ENCODE measurements at places on chromosomes 2 and 18.

DNA sequence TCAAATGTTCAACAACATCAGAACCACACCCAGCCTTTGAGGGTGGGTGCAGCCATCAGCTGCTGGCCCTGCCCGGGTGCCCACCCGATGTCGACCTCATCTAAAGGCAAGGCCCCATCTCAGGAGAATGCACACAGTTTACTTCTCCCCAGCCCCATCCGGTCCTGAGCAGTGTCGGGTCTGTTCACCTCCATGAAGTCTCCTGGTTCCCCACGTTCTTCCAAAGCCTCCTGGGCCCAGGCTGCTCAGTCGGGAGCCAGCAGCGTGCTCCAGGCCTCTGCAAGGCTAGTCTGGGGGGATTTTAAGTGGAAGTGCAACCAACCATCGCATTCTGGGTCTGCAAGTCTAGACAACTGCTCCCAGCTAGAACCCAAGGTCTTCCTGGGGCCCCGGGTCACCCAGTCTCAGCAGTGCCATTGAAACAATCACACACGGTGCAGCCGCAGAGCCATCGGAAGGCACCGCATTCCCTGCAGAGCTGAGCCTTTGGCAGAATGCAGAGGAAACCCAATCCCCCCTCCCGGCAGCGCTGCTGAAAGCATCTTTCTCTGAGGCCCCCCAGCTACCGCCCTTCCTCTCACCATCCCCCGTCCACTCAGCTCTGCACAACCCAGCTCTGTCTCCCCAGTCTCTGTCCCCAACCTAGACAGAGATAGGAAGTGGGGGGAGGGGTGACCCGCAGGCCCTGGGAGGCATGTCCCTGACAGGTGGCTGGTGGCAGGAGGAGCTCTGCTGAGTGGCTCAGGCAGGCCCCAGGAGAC lies 8.5 kb downstream of the ESPNL start:
- no peak overlapping the region for H3K27ac ChIP-seq
- H3K4me1 ChIP-seq = no peaks in the 10 kb centered on the region
- H3K36me3 ChIP-seq = peaks cover 2% of the 10 kb centered on the region
- no peak for DNase-seq

- no peaks in the 10 kb centered on the region for H3K36me3 ChIP-seq
- no peak overlapping the region for H3K4me3 ChIP-seq
- no peak for DNase-seq
- H3K27ac ChIP-seq = no peak overlapping the region
Measured at GRCh38 chr2:127034051-127034450, 72.9 kb downstream of the BIN1 start.

DNA sequence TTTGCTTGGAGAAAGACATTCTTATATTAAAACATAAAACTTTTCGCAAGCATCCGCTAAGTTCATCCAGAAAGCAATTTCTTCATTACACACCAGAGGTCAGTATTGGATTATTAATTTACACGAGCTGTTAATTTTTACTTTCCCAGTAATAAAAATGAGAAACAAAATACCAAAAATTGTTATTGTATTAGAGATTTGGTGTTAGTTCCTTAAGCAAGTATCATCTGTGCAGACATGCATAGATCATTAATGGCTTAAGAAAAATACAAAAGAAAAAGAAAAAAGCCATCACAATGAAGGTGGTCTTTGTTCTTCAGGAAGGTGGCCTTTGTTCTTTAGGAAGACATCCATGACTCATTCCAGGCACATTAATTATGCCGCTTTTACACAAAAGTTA lies 53.6 kb upstream of the HNMT start:
- no peaks in the 10 kb centered on the region for H3K36me3 ChIP-seq
- H3K27me3 ChIP-seq = no peaks in the 10 kb centered on the region
- DNase-seq = no peak
- no peaks in the 10 kb centered on the region for H3K4me1 ChIP-seq
- H3K4me3 ChIP-seq = no peak overlapping the region

DNA sequence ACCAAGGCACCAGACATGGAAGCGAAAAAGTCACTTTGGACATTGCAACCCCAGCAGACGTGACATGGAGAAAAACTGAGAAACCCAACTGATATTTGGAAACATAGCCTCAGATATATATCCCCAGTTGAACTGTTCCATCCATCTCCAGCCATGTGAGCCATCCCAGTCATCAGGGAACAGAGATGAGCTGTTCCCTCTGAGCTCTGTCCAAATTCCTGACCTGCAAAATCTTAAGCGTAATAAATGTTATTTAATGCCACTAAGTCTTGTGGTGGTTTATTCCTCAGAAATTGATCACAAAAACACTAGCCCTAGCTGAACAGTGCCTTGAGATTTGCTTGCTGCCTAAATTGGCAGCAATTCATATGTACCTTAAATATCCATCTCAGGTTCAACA lies 182.8 kb downstream of the NRP2 start:
- no peak overlapping the region for H3K4me3 ChIP-seq
- no peak overlapping the region for H3K27ac ChIP-seq
- no peaks in the 10 kb centered on the region for H3K36me3 ChIP-seq
- no peak for DNase-seq
- H3K4me1 ChIP-seq = no peaks in the 10 kb centered on the region

DNA sequence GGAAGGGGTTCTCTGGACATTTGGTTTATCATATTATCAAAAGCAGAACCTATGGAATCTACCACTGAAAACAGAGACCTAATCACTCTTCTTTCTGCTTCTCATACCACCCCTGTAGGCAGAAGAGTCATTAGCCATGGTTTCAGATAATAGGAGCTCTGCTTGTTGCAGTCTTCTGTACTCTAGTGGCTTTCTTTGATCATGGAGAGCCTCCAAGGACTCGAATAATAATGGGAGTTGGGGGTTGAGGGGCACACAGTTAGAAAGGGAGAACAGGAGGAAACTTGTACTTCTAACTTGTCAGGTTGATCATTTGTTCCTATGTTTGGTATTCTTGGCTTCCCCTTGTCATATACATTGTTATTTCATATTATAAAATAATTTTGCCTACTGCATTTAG lies 52.3 kb upstream of the VWC2L start:
- H3K4me3 ChIP-seq = no peak overlapping the region
- H3K27me3 ChIP-seq = no peaks in the 10 kb centered on the region
- no peak for DNase-seq
- H3K36me3 ChIP-seq = no peaks in the 10 kb centered on the region
- no peak overlapping the region for H3K27ac ChIP-seq

GRCh38 chr2:157233506-157233905 lies 24.0 kb upstream of the GALNT5 start:
- no peak overlapping the region for H3K27ac ChIP-seq
- H3K27me3 ChIP-seq = peaks cover 27% of the 10 kb centered on the region
- DNase-seq = no peak
- H3K4me1 ChIP-seq = no peaks in the 10 kb centered on the region
- no peaks in the 10 kb centered on the region for H3K36me3 ChIP-seq

- DNase-seq = no peak
- H3K36me3 ChIP-seq = peaks cover 3% of the 10 kb centered on the region
- peaks cover 16% of the 10 kb centered on the region for H3K4me1 ChIP-seq
- no peak overlapping the region for H3K4me3 ChIP-seq
Measured at GRCh38 chr2:20669562-20670314, 2.8 kb downstream of the GDF7 start.

DNA sequence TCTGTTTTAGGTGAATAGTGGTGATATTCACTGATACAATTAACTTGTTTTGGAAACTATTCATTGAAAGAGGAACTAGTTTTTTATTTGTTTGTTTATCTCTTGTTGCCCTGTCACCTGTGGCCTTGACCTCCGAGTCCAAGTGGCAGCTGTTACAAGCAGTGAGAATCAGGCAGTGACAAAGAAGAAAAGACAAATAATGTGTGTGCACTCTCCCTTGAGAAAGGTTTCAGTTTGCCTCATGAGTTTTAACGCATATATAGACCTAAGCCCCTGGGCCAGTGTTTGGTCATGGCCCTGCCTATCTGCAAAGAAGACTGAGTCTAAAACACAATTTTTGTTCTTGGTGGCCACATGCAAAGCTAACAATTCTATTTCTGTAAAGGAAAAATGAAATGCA lies 15.3 kb downstream of the KYNU start:
- peaks cover 2% of the 10 kb centered on the region for H3K27me3 ChIP-seq
- DNase-seq = no peak
- H3K36me3 ChIP-seq = no peaks in the 10 kb centered on the region
- no peaks in the 10 kb centered on the region for H3K4me1 ChIP-seq

DNA sequence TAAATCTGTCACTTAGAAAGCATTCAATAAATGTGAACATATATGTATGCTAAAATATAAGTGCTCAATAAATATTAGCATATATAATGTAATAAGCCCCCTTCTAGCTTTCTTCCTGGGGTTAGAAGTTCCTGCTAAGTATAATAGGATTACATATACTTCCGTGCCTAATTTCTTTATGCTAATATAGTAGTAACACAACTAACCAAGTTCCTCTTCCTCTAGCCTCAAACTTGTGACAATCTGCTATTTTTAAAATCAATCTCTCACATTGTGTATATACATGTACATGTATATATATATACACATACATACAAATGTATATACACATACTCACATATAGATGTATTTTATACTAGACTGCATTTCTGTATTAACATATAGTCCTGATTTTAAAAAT lies 32.2 kb downstream of the TLK1 start:
- peaks cover 55% of the 10 kb centered on the region for H3K4me1 ChIP-seq
- H3K27me3 ChIP-seq = no peaks in the 10 kb centered on the region
- no peak for DNase-seq
- no peak overlapping the region for H3K4me3 ChIP-seq
- H3K36me3 ChIP-seq = peaks cover 2% of the 10 kb centered on the region

DNA sequence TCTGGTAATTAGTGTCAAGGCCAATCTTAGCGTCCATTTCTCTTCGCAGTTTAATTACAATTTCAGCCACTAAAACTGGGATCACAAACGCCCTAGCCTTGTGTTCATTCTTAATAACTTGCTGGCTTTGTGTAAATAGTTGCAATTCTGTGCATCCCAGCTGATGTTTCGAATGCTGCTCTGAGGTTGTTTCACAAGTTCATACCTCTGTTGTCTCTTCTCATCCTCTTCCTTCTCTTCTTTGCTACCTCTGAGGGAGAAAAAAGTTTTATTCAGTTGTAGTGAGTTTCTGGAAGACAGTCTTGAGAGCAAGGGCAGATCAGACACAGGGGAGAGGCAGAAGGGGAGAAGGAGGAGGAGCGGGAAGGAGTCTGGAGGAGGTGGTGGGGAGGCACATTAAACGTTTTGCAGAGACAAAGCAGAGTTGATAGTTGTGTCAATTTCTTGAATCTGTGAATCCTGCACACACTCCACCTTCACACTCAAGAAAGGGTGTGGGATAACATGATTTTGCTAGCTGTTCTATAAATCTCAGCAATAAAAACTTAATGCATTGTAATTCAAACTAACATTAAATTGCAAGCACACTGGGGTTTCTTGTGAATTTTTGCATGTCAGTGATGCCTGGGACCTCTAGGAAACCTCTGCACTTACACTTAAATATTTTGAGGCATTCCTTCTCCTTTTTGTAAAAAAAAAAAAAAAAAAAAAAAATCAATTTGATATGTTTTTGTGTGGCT lies 6.8 kb downstream of the MEIS1 start:
- H3K4me3 ChIP-seq = no peak overlapping the region
- H3K27me3 ChIP-seq = peaks cover 56% of the 10 kb centered on the region
- no peak overlapping the region for H3K27ac ChIP-seq
- DNase-seq = no peak

DNA sequence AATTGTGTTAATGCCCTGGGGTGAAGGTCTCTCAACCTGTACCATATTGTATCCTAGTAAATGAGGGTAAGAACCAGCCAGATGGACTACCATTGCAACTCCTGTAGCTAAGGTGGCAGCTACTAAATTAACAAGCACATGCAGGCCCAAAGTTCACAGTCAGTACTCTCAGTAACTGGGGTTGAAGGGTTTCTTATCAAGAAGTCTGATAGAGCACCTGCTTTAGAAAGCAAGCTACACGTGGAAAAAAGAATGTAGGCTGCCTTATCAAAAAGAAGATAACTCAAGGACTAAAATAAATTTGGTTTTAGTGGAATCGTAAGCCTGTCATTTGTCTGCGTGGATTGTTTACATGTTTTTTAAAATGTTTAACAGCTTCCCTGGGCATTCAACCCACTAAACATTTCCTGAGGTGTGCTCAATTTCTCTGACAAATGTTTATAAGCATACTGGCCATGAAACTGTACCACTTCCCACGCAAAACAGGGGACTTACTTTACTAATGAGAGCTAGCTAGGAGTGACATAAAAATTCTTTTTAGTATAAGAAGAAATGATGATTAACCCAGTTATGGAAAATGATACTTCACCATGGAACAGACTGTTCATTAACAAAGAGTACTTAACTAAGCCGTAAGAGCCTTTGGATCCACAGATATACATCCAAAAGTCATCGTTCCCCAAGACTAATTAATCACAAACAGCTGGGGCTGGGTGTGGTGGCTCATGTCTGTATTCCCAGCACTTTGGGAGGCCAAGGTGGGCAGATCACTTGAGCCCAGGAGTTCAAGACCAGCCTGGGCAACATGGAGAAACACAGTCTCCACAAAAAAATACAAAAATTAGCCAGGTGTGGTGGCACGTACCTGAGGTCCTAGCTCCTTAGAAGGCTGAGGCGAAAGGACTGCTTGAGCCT lies 36.5 kb downstream of the LPIN2 start:
- H3K4me1 ChIP-seq = peaks cover 79% of the 10 kb centered on the region
- H3K4me3 ChIP-seq = peak overlapping the region; percentile 70
- H3K36me3 ChIP-seq = peaks cover 21% of the 10 kb centered on the region
- peak overlapping the region; percentile 88 for H3K27ac ChIP-seq
- H3K27me3 ChIP-seq = no peaks in the 10 kb centered on the region

- peaks cover 44% of the 10 kb centered on the region for H3K27me3 ChIP-seq
- no peak for DNase-seq
- no peak overlapping the region for H3K27ac ChIP-seq
- H3K4me1 ChIP-seq = no peaks in the 10 kb centered on the region
- no peaks in the 10 kb centered on the region for H3K36me3 ChIP-seq
- H3K4me3 ChIP-seq = no peak overlapping the region
Measured at GRCh38 chr2:29583104-29583503, 338.3 kb downstream of the ALK start.

GRCh38 chr2:221726894-221727513 lies 154.9 kb upstream of the EPHA4 start:
- no peaks in the 10 kb centered on the region for H3K4me1 ChIP-seq
- no peaks in the 10 kb centered on the region for H3K27me3 ChIP-seq
- no peak for DNase-seq
- H3K4me3 ChIP-seq = no peak overlapping the region
- peaks cover 3% of the 10 kb centered on the region for H3K36me3 ChIP-seq
- no peak overlapping the region for H3K27ac ChIP-seq

GRCh38 chr18:52069201-52069600 lies 270.8 kb upstream of the DCC start:
- DNase-seq = no peak
- H3K36me3 ChIP-seq = no peaks in the 10 kb centered on the region
- H3K27ac ChIP-seq = no peak overlapping the region

DNA sequence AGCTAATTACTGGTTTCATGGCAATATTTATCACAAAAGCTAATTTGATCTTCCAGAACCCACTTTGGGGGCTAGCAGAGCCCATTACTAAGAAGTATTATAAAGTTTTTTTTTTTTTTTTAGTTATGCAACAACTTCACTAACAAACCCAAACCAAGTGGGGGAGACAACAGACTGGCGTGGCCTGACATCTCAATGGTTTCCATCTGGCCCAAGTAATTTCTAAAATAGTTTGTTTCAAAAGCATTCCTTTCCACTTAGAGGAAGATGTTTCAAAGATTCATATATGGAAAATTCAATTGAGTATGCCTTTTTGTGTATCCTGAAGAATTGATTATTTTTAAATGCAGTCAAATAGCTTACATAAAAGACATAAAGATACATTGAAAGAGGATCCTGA lies 367.1 kb downstream of the HRH4 start:
- H3K4me1 ChIP-seq = no peaks in the 10 kb centered on the region
- no peak overlapping the region for H3K27ac ChIP-seq
- H3K36me3 ChIP-seq = no peaks in the 10 kb centered on the region
- no peak overlapping the region for H3K4me3 ChIP-seq
- H3K27me3 ChIP-seq = peaks cover 33% of the 10 kb centered on the region
